Right ventricle myocardium superior (tissue), 1 donor: ENCODE measurements at places on chromosomes 6 and 20. TPM values are rescaled to one million over a fixed set of nuclear protein-coding genes. Genes with fewer than 3 reads are reported as not detected.

GRCh38 chr6:87199787-87200186 lies 44.4 kb downstream of the ZNF292 start:
- DNase-seq = no peak

- no peak for DNase-seq
Measured at GRCh38 chr6:12543953-12544352, 172.6 kb upstream of the PHACTR1 start.

- no peak for DNase-seq
Measured at GRCh38 chr6:74925683-74926082, 280.2 kb downstream of the COL12A1 start.

- DNase-seq = no peak
Measured at GRCh38 chr20:23548408-23548807, 19.9 kb downstream of the CST9L start.

GRCh38 chr6:83221889-83222479 lies 28.8 kb downstream of the RWDD2A start:
- DNase-seq = no peak

DNA sequence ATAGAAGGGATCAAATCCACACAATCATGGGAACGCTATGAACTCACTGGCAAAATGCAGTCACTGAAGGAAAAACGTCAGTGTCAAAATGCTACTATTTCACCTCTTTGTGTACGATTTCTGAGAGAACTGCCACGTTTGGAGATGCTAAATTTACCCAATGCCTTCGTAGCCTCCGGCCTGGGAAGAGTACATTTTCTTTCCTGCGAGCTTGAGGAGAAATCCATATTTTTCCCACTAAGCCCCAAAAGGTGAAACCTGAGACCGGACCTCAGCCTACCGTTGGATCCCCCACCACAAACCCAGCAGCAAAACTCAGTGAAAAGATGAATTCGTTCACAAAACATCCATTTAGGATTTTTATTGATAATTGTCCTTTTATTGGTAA lies 131.7 kb downstream of the GPX5 start:
- no peak for DNase-seq

- DNase-seq = no peak
Measured at GRCh38 chr6:87071683-87072082, 23.2 kb downstream of the CGA start.

GRCh38 chr6:14476793-14477531 lies 359.4 kb downstream of the CD83 start:
- no peak for DNase-seq

DNA sequence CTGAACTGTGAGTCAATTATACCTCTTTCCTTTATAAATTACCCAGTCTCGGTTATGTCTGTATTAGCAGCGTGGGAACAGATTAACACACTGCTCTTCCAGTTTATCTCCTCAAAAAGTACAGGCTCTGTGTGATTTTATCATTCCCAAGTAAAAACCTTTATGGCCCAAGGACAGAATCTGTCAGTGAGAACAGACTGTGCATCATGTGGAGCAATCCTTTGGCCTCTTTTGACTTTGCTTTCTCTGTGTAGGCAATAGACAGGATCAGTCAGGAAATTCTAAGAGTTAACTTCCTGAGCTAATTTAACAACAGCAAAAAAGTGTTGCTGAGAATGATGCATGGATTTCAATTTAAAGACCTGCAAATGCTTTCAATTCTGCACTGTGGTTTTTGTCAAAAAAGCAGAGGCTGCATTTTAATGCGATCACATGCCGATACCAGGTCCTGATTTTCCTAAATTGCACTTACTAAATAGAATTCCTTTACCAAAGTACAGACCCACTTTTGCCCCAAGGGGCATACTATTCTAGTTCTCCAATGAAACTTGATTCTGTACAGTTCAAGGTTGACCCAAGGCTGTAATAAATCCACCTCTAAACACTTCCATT lies 246.7 kb upstream of the MARCKS start:
- DNase-seq = no peak

GRCh38 chr6:106085984-106086813 lies at the start of gene PRDM1:
TSS of gene PRDM1 (plus strand) at chr6:106086336. CDS start at chr6:106086554, 218 bp downstream.
- peak; percentile 88 for DNase-seq

DNA sequence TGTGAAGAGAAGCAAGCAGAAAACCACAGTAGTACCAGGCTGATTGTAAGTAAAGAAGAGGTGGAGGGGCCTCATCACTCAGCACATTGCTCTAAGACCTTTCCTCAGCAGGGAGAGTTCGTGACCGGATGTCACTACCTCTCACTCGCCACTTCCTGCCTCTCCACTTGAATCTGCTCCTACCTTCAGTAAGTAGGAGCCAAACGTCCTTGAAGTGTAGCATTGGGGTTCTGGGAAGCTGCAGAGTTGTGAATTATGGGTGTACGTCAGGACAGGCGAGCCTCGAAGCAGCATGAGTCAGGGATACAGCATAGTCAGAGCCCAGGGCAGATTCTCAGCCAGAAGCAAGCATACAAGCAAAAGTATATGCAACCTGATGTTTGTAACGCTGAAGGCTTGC lies 224.9 kb downstream of the PHACTR1 start:
- DNase-seq = no peak

GRCh38 chr6:27143474-27144026 lies 104.0 kb upstream of the PRSS16 start:
- no peak for DNase-seq

GRCh38 chr6:134288538-134289203 lies 29.2 kb downstream of the SGK1 start:
- no peak for DNase-seq

- DNase-seq = no peak
Measured at GRCh38 chr6:154598399-154598798, 87.9 kb upstream of the CNKSR3 start.

DNA sequence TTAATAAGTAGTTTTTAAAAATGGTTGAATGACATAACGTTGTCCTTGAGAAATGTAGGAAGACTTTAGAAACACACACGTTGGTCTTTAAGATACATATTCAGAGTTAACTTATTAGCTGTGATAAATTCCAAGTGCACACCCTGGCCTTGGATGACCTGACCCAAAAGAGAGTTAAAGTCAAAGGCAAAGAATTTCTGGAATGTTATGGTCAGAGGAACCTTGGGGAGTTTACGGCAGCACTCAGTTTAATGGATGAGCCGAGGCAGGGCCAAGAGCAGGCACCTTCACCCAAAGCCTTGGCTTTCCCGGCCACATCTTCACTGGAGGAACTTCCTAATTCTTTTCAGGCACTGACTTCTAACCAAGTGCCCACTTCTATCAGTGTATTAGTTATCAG lies 200.5 kb downstream of the SMOC2 start:
- no peak for DNase-seq

GRCh38 chr6:75488033-75488432 lies 5.6 kb downstream of the FILIP1 start:
- no peak for DNase-seq

- no peak for DNase-seq
Measured at GRCh38 chr6:132511831-132512220, 1.1 kb downstream of the STX7 start.

DNA sequence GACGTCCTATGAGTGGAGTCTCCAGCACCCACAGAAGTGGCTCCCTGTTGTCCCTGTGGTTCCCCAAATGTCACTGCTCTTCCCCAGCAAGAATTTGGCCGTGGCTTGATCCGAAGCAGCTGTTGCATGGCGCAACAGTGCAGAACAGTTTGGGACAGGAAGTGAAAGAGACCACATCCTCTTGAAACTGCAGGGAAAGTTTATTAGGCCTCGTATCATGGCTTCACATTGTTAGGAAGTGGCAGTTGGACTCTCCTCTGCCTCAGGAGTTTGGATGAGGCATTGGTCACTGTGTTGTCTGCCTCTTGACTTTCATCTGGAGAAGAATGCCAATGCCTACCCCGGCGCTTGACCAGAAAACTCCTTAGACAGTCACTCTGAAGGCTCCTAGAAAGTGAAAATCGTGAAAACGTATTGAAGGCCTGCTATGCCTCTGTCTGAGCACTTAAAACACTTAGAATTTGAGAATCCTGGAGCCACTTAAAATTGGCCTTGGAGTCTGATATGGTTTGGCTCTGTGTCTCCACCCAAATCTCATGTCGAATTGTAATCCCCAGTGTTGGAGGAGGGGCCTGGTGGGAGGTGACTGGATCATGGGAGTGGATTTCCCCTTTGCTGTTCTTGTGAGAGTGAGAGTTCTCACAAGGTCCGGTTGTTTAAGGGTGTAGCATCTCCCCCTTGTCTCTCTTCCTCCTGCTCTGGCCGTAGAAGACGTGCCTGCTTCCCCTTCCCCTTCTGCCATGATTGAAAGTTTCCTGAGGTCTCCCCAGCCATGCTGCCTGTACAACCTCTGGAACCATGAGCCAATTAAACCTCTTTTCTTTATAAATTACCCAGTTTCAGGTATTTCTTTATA lies 334.9 kb upstream of the JARID2 start:
- DNase-seq = peak; percentile 64

DNA sequence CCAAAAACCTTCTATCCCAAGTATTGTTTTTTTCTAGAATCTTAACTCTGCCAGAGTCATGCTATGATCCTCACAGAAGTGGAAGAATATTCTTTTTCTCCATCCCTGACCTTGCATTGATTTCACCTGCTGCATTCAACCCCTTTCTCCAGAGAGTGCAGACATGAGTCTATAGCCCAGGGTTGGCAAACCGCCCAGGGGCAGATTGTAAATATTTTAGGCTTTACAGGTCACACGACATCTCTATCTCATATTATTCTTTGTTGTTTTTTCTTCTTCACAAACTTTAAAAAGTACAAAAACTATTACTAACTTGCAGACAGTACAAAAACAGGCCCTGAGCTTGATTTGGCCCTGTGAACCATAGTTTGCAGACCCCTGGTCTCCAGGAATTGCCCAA lies 112.1 kb upstream of the ASF1A start:
- DNase-seq = no peak

GRCh38 chr20:37413023-37413334 lies 67.0 kb downstream of the SRC start:
- DNase-seq = no peak

GRCh38 chr20:6178537-6178936 lies 55.7 kb upstream of the FERMT1 start:
- no peak for DNase-seq

DNA sequence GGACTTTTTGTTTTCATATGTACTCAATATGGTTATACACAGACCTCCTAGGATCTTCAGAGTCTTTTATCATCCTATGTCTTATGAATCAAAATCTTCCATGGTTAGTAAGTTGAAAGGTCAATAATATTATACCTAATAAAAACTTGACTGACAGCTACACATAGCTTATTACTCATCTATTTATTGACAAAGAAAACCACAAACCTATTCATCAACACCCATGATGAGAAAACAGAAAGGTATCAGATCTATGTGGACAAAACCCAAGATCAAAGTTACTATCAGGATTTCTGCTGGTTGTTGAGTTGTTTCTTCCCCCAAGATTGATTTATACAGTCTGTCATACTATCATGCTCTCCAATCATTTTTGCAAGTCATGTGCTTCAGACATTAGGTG lies 460.1 kb upstream of the MANEA start:
- no peak for DNase-seq

GRCh38 chr6:149111556-149112115 lies 205.9 kb upstream of the TAB2 start:
- no peak for DNase-seq

DNA sequence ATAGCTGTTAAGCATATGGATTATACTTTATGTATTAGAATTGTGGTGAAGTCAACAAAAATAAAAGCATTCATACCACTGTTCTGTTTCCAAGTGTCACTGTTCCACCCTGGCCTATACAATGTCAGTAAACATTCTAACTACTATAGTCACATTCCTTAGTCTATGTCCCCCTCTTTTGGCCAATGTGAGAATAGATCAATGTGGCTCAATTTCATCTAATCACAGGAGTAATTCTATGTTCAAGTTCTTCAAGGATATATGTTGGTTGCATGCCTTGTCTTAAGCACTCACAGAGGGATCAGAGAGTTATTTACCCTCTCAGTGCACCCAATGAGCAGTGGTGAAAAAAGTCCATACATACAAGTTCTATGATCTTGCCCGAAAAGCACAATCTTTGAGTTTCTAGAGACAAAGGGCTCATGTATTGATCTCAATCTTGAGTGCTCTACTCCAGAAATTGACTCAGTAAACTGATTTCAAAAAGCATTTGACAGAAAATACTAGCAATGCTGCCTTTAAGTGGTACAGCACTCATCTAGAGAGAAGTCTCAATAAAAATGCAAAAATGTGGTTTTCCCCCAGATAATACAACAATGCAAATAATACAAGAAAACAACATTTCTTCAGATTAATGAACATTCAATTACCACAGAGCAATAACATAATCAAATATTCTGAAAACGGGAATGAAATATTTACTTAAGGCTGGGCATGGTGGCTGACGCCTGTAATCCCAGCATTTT lies 16.5 kb downstream of the SMLR1 start:
- DNase-seq = no peak

DNA sequence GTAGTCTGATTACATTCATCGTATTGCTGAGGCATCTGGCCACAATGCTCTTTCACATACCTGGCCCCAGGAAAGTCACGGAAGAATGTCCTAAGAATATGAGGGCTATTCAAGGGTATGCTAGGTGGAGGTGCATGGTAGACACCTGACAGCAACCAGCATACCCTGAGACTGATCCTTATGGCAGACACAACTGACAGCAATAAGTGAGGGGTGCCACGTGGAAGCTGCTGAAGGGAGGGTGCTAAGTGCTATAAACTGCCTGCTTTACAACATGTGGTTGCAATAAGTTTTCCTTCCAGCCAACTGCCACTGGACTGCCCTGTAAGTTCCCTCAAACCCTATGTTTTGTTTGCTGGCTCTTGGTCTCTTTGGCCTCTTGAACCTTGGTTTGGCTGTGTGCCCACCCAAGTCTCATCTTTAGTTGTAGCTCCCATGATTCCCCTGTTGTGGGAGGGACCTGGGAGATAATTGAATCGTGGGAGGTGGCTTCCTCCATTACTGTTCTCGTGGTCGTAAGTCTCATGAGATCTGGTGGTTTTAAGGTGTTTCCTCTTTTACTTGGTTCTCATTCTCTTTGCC lies 201.3 kb upstream of the MOCS1 start:
- DNase-seq = no peak

GRCh38 chr6:24922170-24922569 lies 13.6 kb downstream of the RIPOR2 start:
- DNase-seq = no peak

TRERF1 gene
- total RNA-seq = 1.5 TPM

SPATA25 gene
- 1.7 TPM for total RNA-seq

RSPO3 gene
- total RNA-seq = 0.67 TPM

SLC22A1 gene
- 0.35 TPM for total RNA-seq

ZNF391 gene
- total RNA-seq = 0.51 TPM

NKAIN2 gene
- 0.22 TPM for total RNA-seq
